ENCODE measurements at places on chromosomes 6 and 20.
A peak's percentile ranks its signal among the peaks of the same experiment; 100 is the strongest.

GRCh38 chr6:71277926-71278600, 10.5 kb upstream of the OGFRL1 start:
- no peak for DNase-seq

- DNase-seq, result no peak
These were observed 221.8 kb downstream of the KIF16B start for GRCh38 chr20:16351415-16351814.

GRCh38 chr6:119890470-119890869, 540.9 kb upstream of the MAN1A1 start:
- DNase-seq, result no peak

GRCh38 chr6:137870744-137871247, 3.7 kb downstream of the TNFAIP3 start:
- DNase-seq, result no peak

- DNase-seq, result no peak
These were observed 49.2 kb upstream of the IL17A start for GRCh38 chr6:52136934-52137467.

GRCh38 chr6:159119791-159120190, 49.4 kb upstream of the FNDC1 start:
- DNase-seq, result no peak

GRCh38 chr6:51502996-51503395, 584.4 kb downstream of the PKHD1 start:
- no peak for DNase-seq

GRCh38 chr6:13457577-13457976, 29.8 kb downstream of the GFOD1 start:
- DNase-seq, result no peak

- DNase-seq, result no peak
These were observed 209.7 kb downstream of the PREX1 start for GRCh38 chr20:48618052-48618451.

- DNase-seq, result no peak
These were observed 49.6 kb downstream of the SULF2 start for GRCh38 chr20:47735412-47736400.

- no peak for DNase-seq
These were observed 60.9 kb upstream of the KCNQ5 start for GRCh38 chr6:72560721-72561593.

- peak; percentile 32 for DNase-seq
These were observed 1.9 kb downstream of the L3MBTL3 start for GRCh38 chr6:130020073-130020906.

DNA sequence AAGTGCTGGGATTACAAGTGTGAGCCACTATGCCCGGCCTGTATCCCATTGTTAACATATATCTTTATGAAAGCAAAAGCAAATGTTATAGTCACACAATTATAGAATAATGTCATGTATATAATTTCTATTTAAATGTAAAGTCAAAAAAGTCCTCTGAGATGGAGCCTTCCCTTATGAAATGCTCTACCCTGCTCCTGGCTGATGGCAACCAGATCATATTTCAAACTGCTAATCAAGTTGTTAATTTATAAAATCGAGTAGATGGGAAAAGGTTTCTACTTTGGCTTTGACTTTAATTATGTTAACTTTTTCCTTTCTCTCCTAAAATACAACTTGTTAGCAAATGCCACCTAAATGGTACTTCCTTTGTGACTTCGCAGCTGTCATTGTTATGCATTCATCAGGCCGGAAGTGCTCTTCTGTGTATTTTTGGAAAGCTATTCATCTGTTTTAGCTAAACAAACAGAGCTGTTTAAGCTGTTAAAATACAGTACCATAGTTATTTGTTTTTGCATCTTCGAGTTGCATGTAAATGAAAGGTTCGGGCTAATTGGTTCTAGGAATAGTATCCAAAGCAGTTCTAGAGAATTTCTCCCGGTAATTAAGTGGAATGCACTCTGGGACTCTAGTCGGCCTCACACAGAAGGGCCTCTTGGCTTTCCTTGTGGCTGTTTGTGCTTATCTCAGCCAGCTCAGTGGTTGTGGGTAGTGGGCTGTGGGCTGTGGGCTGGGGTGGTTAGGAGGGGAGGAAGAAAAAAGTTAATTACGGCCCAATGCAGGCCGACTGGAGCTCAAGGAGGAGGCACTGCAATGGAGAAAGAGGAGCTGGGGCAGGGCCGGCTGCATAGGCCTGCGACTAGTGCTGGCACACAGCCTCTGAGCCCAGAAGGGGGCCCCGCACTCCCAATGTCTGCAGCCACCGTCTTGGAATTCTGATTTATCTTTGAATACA, 34.8 kb downstream of the SLC35D3 start:
- DNase-seq, result no peak

- DNase-seq, result no peak
These were observed 795.5 kb upstream of the GJE1 start for GRCh38 chr6:141337191-141337590.

- no peak for DNase-seq
These were observed 263.0 kb downstream of the FOXC1 start for GRCh38 chr6:1872649-1873131.

DNA sequence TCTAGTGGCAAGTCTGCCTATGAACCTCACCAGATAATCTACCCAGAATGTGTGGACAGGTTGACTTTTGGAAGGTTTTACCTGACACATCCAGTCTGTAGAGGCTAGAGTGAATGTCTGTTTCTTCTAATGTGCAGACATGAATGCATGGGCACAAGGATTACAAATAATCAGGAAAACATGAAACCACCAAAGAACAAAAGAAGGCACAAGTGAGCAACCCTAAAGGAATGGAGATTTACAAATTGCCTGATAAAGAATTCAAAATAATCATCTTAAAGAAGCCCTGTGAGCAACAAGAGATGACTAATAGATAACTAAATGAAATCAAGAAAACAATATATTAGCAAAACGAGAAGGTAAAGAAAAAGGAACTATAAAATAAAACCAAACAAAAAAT, 876.1 kb upstream of the ADGRB3 start:
- DNase-seq, result no peak

GRCh38 chr20:46894971-46895905, 595 bp downstream of the EYA2 start:
- DNase-seq, result no peak

DNA sequence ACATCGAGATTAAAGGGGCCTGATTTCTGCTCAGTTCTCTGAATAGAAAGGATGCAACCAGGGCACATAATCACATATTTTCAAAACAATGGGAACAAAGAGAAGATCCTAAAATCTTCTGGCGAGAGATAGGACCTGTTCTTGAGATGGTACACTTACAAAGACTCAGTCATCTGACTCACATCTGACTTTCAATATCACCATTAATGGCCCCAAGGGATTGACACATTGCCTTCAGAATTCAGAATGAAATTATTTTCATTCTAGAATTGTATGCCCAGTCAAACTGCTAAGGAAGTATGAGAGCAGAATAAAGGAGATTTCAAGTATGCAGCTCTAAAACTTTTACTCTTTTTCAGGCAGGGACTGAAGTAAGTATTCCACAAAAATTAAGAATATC, 240.7 kb upstream of the POU3F2 start:
- DNase-seq, result no peak

- DNase-seq, result no peak
These were observed 38.4 kb downstream of the VSTM2L start for GRCh38 chr20:37941332-37941731.

DNA sequence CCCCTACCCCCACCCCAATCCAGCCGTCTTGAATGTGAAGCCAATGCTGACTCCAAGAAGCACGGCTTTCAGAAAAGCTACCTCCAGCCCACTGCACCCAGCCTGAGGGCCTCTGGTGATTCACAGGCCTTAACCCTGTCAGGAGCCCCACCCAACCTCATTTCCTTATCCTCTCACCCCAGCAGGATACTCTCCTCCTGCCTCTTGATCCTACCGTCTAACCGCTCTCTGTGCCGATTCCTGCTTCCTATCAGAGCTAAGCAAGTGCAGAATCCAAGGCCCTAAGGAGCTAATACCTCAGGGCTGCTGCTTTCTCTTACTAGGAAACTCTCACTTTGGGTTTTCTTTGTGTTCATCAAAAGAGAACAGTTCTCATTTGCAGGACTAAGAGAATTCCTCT, 47.2 kb downstream of the TRERF1 start:
- DNase-seq, result no peak

DNA sequence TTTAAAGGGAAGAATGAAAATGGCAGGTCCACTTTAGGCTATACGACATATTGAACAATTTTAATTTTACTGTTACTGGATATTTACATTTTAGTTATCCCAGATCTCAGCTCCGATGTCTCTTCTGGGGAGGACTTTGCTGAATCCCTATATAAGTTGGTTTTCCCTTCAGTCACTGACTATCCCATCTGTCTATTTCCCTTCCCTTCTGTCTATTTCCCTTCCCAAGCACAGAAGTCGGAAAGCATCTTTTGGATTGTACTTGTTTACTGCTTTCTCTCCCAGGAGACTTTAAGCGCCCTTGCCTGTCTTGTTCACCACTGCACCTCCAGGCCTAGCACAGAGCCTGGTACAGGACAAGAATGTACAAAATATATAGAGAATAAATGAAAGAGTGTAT, 165.8 kb upstream of the SALL4 start:
- DNase-seq, result no peak

DNA sequence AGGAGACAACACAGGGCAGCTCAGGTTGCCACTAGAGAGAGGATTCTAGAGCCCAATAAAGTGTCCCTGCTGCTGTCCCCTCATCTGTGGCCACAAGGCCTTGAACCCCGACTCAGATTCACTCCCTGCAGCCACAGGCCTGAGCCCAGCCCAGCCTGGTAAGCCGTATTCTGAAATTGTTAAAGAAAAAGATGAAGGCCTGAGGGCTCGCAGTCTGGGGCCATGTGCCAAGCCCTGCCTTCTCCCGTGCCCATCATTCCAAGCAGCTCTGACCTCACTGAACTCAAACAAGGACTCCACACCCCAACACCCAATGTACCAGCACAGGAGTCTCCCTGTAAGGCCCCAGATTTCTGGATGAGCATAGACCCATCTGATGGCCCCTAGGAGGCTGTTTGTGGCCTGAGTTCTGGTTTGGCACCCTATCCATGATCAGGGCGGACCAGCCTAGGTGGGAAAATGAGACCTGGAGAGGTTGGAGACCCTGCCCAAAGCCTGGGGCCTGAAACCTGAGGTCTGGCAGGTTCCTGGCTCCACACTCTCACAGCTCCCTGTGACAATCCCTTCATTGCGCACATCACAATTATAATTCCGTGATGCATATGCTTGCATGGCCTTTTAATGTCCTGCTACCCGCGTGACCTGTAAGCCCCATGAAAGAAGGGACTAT, 62.0 kb upstream of the TOP1 start:
- DNase-seq, result no peak

GRCh38 chr6:134132494-134133141, 80.2 kb upstream of the SLC2A12 start:
- DNase-seq, result no peak

DNA sequence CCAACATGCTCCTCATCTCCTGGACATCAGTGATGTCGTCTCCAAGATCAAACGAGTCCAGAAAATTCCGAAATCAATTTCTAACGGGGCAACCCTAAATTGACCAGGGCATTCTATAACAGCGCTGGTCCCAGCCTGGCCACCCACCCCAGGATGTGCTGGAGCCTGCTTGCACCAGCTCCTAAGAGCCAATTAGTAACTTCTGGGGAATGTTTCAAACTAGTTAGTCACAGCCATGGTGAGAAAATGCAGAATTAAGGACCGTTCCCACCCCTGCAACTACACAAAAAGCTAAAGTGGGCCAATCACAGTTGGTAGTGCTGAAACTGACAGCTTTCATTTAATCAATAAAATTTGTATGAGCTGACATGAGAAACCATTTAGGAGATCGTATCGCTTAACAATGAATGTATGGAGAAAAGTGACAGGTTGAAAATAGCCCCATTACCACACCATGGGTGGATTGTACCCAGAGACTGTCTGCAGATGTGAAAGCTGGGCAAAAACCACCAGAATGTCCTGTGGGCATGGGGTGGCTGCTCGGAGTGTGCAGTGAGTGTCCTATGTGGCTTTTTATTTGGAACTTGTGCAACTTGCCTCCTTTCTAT, 165.7 kb upstream of the AFDN start:
- no peak for DNase-seq

DNA sequence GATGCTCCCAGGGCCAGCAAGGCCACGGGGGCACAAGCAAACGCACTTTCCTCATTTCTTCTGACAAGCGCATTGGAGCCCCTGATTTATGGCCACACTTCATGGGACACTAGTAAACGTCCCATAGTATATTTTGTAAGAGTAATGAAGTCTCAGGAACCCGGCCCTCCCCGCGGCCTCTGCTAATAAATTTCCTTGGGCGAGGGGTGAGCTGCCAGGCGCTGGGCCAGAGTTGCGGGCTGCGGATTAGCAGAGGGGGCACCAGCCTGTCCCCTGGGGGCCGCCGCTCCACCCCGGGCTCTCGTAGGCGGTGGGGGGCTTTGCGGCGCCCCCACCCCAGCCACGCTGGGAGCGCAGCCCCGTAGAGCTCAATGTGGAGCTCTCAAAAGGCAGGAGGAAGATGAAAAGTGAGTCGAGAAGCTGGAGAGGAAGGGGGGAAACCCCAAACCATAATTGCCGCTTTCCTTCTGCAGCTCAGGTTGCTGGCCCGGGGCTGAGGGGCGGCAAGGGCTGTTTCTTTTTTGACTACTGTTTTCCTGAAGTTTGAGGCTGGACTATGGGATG, 173.6 kb downstream of the CDC5L start:
- no peak for DNase-seq

GRCh38 chr20:62925420-62926228, 681 bp downstream of the DIDO1 start:
- peak; percentile 56 for DNase-seq

GRCh38 chr20:47343007-47343472, 13.5 kb downstream of the ZMYND8 start:
- DNase-seq, result no peak

- DNase-seq, result no peak
These were observed 6.3 kb upstream of the PAX1 start for GRCh38 chr20:21699216-21699508.

GRCh38 chr6:14706378-14706929, 539.4 kb upstream of the JARID2 start:
- DNase-seq, result no peak

DNA sequence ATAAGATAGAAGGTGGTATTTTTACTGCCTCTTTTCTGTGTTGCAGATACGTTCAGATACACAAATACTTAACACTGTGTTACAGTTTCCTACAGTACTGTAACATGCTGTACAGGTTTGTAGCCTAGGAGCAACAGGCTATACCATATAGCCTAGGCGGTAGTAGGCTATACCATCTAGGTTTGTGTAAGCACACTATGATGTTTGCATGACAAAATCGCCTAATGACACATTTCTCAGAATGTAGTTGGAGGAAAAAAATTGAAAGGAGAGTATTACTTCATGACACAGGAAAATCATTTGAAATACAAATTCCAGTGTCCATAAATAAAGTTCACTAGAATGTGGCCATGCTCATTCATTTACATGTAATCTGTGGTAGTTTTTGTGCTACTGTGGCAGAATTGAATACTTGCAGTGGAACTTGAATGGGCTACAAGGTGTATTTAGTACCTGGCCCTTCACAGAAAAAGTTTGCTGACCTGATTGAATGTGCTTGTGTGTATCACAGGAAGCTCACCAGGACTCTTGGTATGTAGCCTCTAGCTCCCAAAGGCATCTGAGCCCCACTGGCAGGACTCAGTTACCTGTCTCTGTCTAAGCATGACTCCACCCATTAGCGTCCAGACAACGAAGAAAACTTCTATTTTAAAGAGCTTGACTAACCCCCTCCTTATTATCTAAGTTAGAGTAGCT, 18.8 kb downstream of the TOP1 start:
- no peak for DNase-seq

- no peak for DNase-seq
These were observed 38.0 kb downstream of the BMP6 start for GRCh38 chr6:7763881-7764280.

- no peak for DNase-seq
These were observed 5.9 kb downstream of the CD2AP start for GRCh38 chr6:47483516-47483852.

Data from hypothalamus (tissue), 51 donors.